ENCODE measurements at places on chromosomes 2 and 18.

GRCh38 chr2:117536139-117536538 is 278.4 kb upstream of the DDX18 start:
- peak; percentile 23 for DNase-seq

GRCh38 chr2:119204525-119204924 is 19.1 kb upstream of the STEAP3 start:
- no peak for DNase-seq

- DNase-seq: no peak
These were observed 10.1 kb upstream of the ATP8B1 start for GRCh38 chr18:57813245-57813644.

- no peak for DNase-seq
These were observed 11.2 kb upstream of the EFR3B start for GRCh38 chr2:25030702-25031101.

- peak; percentile 40 for DNase-seq
These were observed 425 bp downstream of the ASB3 start for GRCh38 chr2:53786352-53786704.

- DNase-seq: no peak
These were observed 852.0 kb downstream of the BCL11A start for GRCh38 chr2:59701271-59701994.
